ENCODE measurements at places on chromosomes 4 and X.

- DNase-seq: peak; percentile 71
Measured at GRCh38 chr4:110287130-110287529, 88.7 kb upstream of the ELOVL6 start.

DNA sequence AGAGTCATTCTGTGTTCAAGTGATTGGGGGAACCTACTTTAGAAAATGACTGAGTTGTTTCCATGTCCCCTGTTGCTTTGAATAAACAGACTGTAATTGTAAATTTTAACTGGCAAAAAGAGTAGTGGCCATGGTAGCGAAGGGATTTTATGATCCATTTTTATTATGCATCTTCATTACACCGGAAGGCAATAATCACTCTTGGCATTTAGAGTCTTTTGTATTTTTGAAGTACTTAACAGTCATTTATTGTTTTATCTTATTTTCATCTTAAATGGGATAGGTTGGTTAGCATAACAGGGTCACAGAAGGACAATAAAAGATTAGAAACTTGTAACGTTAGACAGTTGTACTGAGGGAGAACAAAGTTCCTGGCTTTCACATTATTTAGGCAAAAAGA is 11.0 kb upstream of the OTC start:
- DNase-seq: no peak

- peak; percentile 57 for DNase-seq
Measured at GRCh38 chrX:154748712-154749339, 2.1 kb downstream of the GAB3 start.

DNA sequence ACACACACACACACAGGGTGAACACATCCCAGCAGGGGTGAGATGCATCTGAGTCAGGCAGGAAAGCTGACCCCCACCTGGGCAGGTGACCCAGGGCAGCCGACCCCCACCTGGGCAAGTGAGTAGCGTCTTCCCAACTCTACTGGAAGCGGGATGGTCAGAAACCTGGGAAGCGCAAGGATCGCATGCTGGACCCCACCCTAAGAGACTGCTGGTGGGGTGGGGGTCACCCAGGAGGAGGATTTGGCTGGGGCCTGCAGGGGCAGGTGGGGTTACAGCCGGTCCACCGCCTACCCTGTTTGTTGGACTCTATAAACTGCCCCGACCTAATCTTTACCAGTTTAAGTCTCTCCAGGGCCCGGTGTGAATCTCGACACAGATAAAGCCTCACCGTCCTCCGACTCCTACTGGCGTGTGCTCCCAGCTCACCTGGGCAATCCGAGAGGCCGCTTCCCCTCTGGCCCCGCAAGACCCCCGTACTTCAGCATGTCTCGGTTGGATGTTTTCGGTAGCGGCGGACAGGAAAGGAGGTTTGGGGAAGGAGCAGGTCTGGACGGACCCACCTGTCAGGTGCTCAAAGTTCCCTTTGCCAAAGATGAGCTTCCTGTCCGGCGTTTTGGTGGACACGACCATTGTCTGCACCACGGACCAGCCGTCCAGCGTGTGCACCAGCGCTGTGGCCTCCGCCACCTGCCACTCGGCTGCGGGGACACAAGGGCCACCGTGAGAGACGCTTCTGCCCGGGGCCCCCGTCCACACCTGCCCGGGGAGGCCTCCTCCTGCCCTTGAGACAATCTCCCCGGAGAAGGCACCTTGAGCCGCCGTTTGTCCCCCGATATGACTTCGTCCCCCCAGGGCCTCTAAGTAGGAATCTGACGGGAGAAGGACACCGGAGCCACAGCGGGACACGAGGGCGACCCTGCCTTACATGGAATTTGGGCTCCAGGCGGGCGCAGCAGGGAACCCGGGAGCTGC is 2.0 kb downstream of the GTPBP6 start:
- no peak for DNase-seq

DNA sequence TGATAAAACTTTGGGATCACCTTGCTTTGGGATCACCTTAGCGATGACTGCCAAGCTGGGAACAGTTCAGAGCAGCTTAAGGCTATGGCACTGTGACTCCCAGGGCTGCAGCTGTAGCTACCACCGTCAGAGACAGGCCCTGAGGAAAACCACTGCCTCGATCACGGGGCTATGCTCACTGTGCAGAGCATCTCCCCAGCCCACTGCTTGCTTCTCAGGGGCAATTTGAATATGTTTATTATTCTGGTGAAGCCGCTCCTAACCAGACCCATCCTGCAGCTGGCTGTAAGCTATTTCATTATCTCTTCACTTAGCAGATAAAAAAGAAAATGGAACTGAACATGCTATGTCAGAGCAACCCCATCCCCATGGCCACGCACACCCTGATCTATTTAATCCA is 328.5 kb downstream of the EVC2 start:
- no peak for DNase-seq

DNA sequence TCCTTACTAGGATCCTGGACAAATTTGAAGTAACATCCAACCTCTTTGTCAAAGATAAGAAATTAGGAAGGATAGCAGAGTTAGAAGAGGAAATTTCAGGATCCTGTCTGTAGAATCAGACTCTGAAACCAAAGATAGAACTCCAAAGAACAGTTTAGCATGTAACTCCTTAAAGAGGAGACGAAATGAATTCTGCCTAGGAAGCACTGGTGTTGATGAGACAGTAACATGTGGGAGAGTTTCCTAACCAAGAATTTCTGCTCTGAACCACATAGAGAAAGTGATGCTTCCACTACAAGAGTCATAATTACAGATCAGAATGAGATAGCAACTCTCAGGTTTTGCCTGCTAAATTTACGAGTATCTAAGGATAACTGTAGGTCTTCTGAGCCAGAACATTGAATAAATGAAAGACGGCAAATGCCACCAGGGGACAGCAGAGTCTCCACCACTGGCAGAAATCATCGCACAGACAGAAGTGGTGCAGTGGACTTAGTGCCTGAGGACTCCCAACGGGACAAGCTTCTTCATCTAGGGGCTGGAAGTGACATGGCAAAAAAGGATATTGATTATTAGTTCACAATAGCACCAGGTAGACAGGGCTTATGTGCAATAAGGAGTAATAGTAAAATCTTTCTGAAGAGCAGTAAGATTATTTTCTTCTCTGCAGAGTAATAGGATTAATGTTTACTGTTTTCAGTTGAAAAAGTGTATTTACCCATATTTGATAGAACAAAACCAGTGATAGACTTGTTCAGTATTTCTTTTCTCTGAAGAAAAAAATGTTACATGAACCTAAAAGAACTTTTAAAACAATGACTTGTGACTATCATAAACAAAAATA is 6.7 kb upstream of the PPID start:
- peak; percentile 63 for DNase-seq

DNA sequence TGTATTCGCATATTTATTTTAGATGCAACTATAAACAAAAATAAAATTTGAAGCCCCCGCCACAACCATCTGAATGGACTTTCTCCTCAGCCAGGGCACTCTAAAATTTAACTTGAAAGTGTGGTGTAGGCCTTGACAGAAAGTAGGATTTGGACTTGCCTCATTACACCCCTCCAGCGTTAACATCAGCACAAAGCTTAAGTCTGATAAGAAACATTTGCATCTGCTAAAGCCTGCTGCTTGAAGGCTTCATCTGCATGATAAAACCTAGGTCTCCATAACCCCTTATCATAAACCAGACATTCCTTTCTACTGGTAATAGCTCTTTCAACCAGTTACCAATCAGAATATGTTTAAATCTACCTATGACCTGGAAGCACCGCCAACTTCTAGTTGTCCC is 1046.5 kb downstream of the FAT4 start:
- no peak for DNase-seq

DNA sequence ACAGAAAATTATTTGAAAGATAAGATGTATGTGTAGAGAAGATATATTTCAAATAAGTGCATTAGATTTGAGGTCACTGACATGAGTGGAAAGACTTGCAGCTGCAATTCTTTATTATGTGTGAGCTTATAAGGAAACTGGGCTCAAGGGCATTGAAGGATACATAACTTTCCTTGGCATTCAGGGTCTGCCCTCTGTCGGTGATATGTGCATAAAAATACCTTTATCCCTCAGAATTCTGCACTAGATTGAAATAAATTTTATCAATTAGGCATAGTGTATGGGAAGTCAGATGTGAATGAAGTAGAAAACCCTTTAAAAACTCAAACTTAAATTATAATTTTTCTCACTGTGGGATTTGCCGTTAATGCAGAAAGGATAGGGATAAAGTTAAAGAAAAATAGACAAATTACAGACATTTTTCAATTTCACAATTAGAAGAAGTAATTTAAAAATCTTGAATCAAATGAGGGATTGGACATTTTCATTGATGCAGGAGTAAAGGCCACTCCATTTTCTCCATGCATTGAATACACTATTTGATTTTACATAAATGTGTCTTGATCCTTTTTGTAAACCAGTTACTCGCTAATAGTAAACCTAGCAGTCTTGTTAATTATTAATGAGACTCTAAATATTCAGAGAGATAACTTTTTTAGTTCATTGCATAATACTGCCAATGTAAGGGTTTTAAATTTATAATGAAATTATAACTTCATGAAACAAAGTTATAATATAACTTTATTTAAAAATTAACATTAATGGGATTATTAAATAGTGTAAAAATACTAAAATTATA is 21.0 kb upstream of the ETNPPL start:
- no peak for DNase-seq

GRCh38 chrX:101370888-101371504 is 15.0 kb downstream of the BTK start:
- DNase-seq: no peak

DNA sequence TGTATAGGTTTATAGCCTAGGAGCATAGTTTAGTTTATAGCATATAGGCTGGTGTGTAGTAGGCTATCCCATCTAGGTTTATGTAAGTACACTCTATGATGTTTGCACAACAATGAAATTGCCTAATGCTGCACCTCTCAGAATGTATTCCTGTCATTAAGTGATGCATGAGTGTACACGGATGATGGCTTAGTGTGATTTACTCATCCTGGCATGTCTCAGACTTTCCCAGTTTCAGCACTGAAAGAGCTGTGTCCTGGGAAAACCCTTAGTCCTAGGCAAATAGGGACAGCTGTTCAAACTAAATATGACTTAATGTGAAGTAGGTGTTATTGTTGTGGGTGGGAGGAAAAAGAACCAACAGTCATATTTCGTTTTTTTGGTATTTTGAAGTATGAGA is 264.9 kb upstream of the MAGEB18 start:
- no peak for DNase-seq

DNA sequence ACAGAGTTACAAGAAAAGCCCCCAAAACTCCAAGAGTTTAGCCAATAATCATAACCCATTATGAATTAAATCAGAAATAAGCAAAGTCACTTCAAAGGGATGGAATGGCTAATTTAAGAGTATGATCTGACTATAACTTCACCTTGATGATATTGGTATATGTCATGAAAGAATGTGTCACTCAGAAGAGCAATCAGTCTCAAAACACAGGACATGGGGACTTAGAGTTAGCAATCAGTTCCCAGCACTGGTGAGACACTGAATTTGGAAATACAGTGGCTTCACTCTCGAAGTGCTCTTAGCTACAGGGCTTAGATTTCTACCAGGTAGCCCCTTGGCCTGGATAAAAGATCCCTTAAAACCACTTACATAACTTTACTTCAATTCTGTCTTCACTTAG is 65.7 kb upstream of the EXOC1L start:
- no peak for DNase-seq

GRCh38 chr4:133866328-133866699 is 335.3 kb downstream of the PABPC4L start:
- DNase-seq: no peak

- DNase-seq: no peak
Measured at GRCh38 chr4:158819942-158820786, 51.3 kb downstream of the FNIP2 start.

DNA sequence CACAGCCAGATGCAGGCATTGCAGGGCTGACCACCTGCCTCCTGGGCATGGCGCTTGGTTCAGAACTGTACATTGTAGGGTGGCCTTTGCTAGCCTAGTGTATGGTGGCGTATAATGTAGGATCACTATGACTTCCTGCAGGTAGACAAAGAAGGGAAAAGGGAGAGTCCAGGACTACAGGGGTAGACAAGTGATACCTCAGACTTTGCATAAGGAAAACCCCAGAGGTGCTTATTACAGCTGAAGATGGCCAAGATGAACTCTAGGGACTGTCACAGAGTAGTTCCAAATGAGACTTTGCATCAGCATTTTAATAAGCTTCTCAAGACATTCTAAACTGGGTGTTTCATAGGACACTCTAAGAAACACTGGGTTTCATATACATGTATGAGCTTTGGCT is 116.4 kb upstream of the PUDP start:
- DNase-seq: peak; percentile 22

DNA sequence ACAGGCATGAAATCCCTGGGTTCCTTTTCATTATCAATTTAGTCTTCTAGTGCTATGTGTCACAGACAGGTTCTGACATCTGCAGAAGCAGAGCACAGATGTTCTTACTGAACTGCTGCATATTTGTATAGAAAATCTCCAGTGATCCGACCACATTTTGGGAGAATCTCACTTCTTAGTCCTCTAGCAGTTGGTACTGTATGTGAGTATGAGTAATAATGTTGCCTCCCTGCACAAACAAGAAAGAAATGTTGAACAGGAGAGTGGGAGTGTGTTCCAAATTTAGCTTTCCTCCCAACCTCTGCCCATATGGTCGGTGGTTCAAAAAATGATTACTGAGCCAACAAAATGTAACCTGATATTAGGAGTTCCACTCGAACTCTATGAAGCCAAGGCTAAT is 165.3 kb upstream of the GPC4 start:
- no peak for DNase-seq

DNA sequence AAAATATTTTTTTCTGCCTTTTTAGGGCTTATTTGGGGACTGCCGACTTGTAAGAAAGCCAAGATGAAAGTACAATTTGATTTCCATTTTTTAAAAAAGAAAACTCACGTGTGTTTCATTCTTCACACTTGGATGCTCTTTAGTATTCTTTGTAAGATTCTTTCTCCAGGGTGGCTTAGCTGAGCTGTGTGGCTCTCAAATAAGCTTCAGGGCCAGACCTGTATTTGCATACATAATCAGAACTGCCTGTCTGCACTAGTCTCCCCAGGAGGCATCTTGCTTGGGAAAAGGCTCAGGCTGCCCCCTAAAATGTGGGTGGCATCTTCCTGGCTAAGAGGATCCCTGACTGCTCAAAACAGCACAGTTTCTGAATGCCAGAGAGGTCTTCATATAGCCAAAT is 498.4 kb downstream of the MID1IP1 start:
- DNase-seq: no peak

DNA sequence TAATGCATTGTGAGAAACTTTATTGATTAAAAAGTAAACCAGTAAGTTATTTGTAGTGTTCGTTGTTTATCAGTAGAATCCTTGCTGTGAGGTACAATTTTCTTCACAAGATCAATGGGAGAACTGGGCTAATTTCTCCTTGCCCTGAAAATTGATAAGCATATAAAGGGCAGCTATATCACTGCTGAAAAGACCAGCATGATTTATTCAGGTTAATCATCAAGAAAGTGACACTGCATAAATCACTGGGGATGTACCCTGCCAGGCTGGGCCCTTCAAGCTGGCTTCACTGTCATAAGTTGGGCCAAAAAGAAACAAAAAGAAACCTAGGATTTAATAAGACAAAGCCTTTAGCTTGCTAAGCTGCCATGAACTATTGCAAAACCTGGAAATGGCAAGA is 746.7 kb downstream of the STPG2 start:
- DNase-seq: no peak

All from GM13977 (cell line).